ENCODE measurements at places on chromosomes 13 and 19.

- DNase-seq, result peak; percentile 49
Measured at GRCh38 chr13:24512197-24512907, at the start of gene PARP4. PARP4 (minus strand) TSS chr13:24512778; CDS start chr13:24503776, 9,002 bp downstream.

- DNase-seq, result peak; percentile 33
Measured at GRCh38 chr13:45047394-45048310, 58.3 kb downstream of the GPALPP1 start.

GRCh38 chr19:9862938-9863337, 27.8 kb downstream of the PIN1 start:
- no peak for DNase-seq

GRCh38 chr19:8251025-8251472, 41.9 kb downstream of the CERS4 start:
- no peak for DNase-seq

GRCh38 chr13:79481685-79482052, 714 bp downstream of the NDFIP2 start:
- DNase-seq, result no peak

DNA sequence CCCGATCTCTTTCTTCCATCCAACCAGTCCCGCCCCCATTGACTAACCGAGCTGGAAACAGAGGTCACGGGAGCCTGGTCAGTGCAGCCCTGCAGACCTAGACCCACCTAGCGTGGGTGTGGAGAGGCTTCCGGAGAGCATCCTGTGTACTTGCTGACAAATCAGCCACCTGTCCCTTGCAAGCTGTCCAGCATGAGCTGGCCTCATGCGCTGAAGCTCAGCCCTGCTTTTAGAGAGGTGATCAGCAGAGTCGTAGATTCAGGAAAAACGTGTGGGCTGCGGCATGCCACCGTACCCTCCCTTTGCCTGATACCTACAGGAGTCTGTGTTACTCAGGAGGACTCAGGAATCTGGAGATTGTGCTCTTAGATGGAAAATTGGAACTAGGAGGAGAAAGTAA, 80.3 kb upstream of the UQCRFS1 start:
- no peak for DNase-seq

- no peak for DNase-seq
Measured at GRCh38 chr13:81116461-81117282, 775.7 kb upstream of the SPRY2 start.

DNA sequence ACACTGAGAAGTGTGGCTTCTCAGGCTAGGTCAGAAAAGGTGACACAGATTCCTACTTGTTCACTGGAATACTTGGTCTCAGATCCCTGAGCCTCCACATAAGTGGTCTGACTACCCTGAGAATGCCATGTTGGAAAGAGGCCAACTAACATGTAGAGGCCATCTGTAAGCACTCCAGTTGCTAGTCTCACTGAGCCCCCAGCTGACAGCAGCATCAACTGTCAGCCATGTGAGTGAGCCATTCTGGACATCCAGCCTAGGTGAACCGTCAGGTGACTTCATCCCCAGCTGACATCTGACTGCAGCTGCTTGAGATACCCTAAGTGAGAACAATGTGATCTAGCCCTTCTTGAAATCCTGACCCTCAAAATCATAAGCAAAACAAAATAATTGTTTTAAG, 18.1 kb upstream of the ARL11 start:
- no peak for DNase-seq

- DNase-seq, result no peak
Measured at GRCh38 chr13:39455521-39456175, 147.3 kb downstream of the LHFPL6 start.

Measured in omental fat pad (tissue), 4 donors.